ENCODE measurements at places on chromosomes 12 and 14.

GRCh38 chr12:84604551-84604950, 308.0 kb downstream of the SLC6A15 start:
- DNase-seq: no peak

- no peak for DNase-seq
These were observed 24.5 kb upstream of the KIF21A start for GRCh38 chr12:39467432-39467870.

- DNase-seq: no peak
These were observed 1.1 kb downstream of the MYF5 start for GRCh38 chr12:80717856-80718255.

DNA sequence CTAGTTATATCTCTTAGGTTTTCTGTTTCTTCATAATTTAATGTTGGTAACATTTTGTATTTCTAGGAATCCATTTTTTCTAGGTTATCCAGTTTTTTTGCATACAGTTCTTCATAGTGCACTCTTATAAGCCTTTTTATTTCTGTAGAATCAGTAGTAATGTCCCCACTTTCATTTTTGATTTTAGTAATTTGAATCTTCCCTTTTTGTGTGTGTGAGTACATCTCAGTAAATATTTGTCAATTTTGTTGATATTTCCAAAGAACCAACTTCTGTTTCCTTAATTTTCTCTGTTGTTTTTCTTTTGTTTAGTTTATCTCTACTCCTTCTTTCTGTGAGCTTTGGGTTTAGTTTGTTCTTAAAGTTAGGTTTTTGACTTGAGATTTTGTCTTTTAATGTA, 507.3 kb upstream of the RGS6 start:
- no peak for DNase-seq

- DNase-seq: no peak
These were observed 362.2 kb downstream of the CACNA1C start for GRCh38 chr12:2414810-2415567.

GRCh38 chr12:92912052-92912451, 17.0 kb downstream of the EEA1 start:
- no peak for DNase-seq

DNA sequence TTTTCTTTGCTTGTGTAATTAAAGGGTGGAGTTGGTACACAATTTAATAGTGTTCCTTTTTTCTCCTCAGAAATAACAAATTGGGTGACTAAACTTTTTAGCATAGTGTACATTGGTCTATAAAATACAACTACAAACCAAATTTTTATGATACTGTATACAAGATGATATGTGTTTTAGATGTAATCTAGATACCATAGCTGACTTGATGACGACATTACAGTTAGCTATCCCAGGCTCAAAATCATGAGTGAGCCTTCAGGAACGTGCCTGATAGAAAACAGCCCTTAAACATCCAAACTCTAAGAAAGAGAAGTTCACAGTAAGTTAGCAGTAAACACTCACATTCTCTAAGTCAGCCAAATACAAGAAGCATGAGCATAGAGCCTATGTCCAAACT, 99.0 kb upstream of the SSTR1 start:
- DNase-seq: no peak

- DNase-seq: no peak
These were observed at the start of gene STXBP6 for GRCh38 chr14:25049568-25050268. Gene STXBP6, minus strand, starts transcription at chr14:25050147. Its CDS starts 75,329 bp downstream, at chr14:24974818.

DNA sequence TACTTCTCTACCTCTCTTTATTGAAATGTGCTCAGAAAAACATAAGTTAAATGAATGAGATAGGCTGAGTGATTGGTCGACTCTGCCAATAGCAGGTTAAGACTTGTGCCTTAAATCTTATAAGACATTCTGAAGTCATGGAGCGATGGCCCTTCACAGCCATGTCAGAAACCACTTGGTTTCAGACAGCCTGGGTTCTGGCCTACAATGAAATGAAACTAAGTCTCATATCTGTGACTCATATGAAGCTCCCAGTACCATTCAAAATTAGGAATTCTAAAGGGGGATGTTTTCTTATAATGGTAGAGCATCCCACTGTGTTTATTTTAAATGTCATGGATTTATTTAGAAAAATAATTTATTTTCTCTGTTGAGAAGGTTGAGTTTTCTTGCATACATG, 42.6 kb downstream of the PLXNC1 start:
- no peak for DNase-seq

- DNase-seq: no peak
These were observed 342.2 kb upstream of the SFSWAP start for GRCh38 chr12:131368668-131369071.

DNA sequence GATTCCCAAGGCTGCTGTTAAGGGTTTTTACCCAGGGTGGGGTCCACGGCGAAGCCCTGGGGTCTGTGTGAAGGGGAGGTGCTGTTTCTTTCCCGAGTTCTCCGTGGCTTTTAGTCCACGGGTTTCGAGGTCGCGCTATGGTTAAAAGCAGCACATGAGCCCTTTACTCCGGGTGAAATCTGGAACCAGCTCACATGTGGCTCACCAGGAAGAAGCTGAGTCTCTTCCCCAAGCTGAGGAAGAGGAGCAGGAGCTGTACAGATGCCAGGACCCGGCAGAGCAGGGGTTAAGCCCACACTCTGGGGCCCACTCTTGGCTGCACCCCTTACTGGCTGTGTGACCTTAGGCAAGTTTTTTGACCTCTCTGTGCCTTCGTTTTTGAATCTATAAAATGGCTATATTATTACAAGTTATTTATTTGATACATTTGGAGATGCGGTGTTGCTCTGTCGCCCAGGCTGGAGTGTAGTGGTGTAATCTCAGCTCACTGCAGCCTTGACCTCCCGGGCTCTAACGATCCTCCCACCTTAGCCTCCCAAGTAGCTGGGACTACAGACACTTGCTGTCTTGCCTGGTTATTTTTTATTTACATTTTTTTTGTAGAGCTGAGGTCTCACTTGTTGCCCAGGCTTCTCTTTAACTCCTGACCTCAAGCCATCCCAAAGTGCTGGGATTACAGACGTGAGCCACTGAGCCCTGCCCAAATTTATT, 266.3 kb downstream of the AACS start:
- DNase-seq: no peak

DNA sequence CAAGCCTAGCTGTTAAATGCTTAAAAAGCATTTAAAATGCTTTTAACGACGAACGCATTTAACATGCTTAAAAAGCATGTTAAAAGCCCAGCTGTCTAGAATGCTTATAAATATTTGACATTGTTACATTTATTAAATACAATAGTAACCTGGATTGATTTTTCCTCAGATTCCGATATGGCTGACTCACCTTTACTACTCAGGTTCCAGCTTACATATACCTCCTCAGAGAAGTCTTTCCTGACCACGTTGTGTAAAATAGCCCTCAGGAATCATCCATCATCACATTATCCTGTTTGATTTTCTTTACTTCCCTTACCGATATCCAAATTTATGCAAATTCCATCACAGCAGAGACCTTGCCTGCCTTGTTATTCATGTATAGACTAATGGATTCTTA, 51.4 kb downstream of the SLC41A2 start:
- no peak for DNase-seq

GRCh38 chr12:100715976-100716944, 78.3 kb upstream of the ANO4 start:
- no peak for DNase-seq
